ENCODE measurements at places on chromosomes 16 and 17.

DNA sequence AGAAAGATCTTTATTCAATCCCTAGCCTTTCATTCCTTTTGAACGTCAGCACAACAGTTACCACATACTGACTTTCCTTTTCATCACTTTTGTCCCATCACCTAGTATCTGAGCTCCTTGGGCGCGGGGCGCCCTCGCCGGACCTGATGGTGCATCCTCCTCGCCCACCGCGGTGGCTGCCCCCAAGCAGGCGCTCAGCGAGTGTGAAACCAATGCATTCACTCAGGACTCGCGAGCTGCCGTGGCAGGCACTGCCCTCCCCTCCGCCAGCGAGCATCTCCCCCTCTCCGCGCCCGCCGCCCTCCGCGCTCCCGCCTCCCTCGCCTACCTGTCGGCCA, 756 bp downstream of the KLHL11 start:
- DNase-seq: no peak

- no peak for DNase-seq
Measured at GRCh38 chr17:80222376-80223141, 2.3 kb downstream of the SLC26A11 start.

GRCh38 chr16:89052890-89053724, 40.5 kb upstream of the ACSF3 start:
- DNase-seq: peak; percentile 70

GRCh38 chr16:10961231-10961630, 16.9 kb downstream of the CLEC16A start:
- no peak for DNase-seq

DNA sequence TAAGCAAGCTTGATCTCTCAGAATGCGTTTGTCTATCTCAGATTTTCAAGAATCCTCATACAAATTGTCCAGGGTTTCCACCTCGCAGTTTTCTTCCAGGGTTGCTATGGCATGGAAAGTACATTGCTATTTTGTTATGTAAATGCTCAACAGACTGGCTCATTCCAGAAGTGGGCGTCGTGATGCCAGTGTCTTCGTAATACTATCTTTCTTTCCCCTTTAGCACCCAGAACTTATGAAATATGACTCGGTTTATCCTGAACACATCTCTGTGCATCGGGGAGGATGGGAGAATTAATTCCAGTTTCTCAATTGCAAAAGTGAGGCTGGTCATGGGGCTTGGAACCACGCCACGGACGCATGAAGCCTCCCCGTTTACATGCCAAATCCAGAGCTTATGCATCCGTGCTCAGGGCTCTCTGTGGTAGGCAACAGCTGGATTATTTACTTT, 405.0 kb downstream of the WWOX start:
- DNase-seq: no peak

- no peak for DNase-seq
Measured at GRCh38 chr16:49461517-49461951, 87.9 kb downstream of the C16orf78 start.

DNA sequence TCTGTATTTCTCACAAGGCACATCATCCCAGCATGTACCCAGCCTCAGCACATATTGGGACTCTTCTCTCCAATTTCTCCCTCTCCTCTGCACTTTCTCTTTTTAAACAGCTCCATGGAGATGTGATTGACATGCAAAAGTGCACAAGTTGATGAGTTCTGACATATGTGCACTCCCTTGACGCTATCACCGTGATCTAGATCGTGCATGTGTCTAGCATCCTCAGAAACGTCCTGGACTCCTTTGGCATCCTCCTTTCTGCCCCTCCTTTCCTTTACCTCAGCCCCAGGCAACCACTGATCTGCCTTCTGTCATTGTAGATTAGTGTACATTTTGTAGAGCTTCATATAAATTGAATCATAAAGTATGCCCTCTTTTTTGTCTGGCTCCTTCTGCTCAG, 108.0 kb upstream of the HSBP1 start:
- no peak for DNase-seq

GRCh38 chr16:66309-67182, 5.9 kb downstream of the RHBDF1 start:
- DNase-seq: no peak

GRCh38 chr16:83247767-83248372, 559.9 kb upstream of the HSBP1 start:
- DNase-seq: peak; percentile 33

GRCh38 chr16:67910158-67910557, 17.1 kb downstream of the PSKH1 start:
- peak; percentile 87 for DNase-seq

GRCh38 chr16:15887283-15887682, 1.1 kb downstream of the CEP20 start:
- no peak for DNase-seq

GRCh38 chr17:78399693-78400144, 21.3 kb downstream of the PGS1 start:
- no peak for DNase-seq

DNA sequence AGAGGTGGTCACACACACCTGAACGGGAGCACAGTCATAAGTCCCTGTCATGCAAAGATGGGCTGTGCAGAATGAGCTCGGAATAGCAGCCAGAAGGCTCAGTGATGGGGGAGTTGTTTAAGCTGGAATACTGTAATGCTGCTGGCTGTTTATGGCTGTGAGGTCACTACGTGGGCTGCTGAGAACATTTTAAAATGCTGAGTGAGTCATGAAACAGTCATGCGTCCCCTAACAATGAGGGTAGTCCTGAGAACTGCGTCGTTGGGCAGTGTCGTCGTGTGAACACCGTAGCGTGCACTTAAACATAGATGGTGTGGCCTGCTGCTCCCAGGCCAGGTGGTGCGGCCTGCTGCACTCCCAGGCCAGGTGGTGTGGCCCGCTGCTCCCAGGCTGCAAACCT, 39.7 kb downstream of the TBCD start:
- no peak for DNase-seq

DNA sequence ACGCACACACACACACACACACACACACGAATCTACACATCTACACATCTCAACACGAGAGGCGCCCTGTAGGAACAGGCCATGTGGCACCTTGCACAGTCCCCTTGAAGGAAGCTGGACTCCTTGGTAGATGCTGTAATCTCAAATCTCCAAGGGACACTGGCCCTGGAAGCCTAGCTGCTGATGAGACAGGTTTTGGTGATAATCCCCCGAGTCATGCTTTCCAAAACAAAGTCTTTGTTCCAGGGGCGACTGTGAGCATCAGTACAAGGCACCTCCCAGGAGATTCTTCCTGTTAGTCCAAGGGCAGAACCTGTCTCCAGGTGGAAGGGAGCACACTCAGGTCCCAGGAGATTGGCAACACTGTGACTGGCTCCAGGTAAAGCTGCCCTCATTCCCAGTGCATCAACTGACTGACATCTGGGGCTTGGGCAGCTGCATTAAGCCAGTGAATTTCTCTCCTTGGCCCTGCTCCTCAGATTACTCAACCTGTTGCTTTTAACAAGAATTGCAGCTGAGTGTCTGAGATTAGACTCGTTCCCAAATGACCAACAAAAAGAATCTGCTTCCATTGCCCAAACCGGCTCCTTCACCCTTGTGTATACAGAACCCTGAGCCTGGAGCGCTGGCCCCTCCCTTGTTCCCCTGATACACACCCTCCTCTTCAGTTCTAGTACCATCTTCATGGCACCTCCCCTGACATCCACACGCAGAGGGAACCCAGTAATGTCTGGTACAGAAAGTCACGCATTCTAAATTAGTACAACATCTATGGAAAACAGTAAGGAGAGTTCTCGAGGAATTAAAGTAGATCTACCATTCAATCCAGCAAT, 13.9 kb upstream of the TNRC6C start:
- DNase-seq: no peak

GRCh38 chr17:18960803-18961511, 9.0 kb downstream of the SLC5A10 start:
- DNase-seq: no peak

- no peak for DNase-seq
Measured at GRCh38 chr17:77654296-77654695, 304.2 kb upstream of the TNRC6C start.

GRCh38 chr17:18139949-18140348, 31.4 kb downstream of the MYO15A start:
- no peak for DNase-seq

DNA sequence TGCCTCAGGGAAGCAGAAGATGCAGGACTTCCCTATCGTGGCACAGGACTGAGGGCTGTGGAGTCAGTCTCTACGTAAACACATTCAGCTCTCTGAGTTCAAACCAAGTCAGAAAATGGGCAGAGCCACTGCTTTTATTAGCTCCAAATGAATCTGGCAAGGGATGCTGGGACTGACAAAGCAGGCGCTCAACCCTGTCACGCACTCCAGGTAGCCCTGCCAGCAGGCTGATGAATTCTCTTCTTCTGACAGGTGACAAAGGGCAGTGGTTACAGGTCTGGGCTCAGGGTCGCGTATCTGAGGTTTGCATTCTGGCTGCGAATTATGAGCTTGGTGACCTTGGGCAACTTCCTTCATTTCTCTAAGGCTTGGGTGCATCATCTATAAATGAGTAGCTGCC, 9.4 kb downstream of the RPH3AL start:
- no peak for DNase-seq
